Esophagus muscularis mucosa (tissue), 4 donors: ENCODE measurements at places on chromosomes 5 and 9.

- no peak for DNase-seq
Observed at GRCh38 chr5:77396017-77396416, 96.1 kb downstream of the WDR41 start.

DNA sequence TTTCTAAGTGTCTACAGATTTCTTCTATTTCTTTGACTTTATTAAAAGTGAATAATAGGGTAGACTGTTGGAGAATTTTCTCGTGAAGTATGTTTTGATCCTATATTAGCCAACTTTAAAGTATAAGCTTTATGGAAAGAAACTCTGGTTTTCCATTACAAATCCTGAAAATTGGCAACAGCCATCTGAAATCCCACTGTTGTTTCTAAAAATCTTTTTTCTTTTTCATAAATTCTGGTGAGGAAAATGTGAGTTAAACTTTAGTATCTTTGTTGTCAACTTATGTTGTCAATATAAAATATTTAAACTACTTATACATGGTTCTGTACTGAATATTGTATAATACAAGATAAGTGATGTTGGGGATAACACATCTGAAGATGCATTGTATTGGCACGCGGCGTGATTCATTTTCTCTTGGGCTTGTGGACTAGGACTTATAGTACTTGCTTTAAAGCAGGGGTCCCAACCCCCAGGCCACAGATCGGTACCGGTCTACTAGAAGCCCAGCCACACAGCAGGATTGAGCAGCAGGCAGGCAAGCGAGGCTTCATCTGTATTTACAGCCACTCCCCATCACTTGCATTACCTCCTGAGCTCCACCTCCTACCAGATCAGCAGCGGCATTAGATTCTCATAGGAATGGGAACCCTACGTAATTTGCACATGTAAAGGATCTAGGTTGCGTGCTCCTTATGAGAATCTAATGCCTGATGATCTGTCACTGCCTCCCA, 12.7 kb downstream of the MAMDC2 start:
- no peak for DNase-seq

DNA sequence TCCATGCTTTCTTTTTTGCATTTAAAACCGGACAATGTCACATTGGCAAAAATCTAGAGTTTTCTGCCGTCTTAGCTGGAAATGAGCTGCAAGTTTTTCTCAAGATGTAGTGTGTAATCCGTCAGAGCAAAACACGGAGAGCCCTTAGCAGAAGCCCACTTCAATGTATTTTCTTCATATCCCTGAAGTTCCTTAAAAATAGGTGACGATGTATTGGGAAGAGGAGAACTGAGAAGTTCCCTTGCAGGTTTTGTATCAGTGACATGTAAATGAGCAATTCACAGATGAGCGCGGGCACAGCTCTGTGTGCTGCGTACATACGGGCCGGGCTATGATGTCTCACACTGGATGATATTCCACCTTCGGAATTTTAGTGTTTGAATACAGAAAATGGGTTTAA, 14.8 kb upstream of the CLPTM1L start:
- DNase-seq, result no peak

GRCh38 chr5:154358516-154359220, 87.1 kb upstream of the SAP30L start:
- DNase-seq, result no peak

GRCh38 chr5:108280960-108281569, 100.8 kb downstream of the FBXL17 start:
- DNase-seq, result no peak

GRCh38 chr5:43174586-43174985, 17.4 kb upstream of the NIM1K start:
- no peak for DNase-seq

DNA sequence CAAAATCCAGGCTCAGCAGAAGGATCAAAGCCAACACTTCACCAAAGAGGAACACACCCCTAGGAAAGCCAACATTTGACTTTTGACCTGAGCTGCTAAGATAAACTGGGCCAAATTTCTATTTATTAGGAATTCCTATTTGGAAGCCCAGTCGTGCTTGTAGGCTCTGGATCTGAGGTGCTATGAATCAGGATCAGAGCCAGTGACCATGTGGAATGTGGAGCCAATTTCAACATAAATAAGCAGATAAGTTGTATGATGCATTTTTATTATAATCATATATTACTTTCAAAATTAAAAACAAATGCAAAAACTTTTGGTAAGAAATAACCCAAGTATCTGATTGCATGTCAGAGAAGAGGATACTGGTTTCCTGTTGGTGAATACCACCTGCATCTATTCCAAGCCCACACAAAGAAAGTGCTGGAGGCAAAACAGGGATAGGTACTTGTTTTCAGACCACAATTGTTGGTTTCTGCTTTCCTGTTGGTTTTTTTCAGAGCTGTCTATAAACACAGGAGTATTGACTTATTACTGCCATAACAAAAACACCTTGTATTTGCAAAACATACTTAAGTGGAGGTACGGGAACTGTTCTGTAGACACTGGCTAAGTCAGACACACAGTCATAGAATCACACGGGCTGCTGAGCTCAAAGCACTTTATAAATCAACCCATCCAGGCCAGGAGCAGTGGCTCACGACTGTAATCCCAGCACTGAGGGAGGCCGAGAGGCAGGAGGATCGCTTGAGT, 52.8 kb downstream of the ARL15 start:
- DNase-seq, result peak; percentile 1

- peak; percentile 99 for DNase-seq
Observed at GRCh38 chr9:129496473-129497004, 124.4 kb downstream of the C9orf50 start.

DNA sequence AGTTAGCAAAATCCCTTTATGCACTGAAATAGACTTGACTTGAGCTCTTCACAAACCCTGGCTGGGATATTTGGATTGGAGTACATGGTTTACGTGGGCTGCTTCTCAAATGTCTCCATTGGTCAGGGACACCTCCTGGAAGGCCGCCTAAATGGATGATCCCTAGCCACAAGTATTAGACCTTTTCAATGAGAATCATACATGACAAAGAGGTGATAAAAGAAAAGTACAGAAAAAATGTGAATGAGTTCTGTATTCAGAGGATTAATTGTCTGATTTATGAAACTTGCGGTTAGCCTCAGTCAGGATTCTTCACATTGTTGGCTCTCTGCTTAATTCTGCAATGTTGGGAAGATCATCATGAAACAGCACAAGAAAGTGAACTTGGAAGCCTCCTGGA, 752.8 kb upstream of the ADAMTS16 start:
- DNase-seq, result no peak

DNA sequence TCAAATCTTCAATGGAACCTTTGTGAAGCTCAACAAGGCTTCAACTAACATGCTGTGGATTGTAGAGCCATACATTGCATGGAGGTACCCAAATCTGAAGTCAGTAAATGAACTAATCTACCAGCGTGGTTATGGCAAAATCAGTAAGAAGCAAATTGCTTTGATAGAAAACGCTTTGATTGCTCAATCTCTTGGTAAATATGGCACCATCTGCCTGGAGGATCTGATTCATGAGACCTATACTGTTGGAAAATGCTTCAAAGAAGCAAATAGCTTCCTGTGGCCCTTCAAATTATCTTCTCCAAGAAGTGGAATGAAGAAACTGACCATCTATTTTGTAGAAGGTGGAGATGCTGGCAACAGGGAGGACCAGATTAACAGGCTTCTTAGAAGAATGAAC, 54.7 kb upstream of the TTC39B start:
- no peak for DNase-seq

GRCh38 chr5:112656451-112656850, 81.2 kb upstream of the APC start:
- no peak for DNase-seq

DNA sequence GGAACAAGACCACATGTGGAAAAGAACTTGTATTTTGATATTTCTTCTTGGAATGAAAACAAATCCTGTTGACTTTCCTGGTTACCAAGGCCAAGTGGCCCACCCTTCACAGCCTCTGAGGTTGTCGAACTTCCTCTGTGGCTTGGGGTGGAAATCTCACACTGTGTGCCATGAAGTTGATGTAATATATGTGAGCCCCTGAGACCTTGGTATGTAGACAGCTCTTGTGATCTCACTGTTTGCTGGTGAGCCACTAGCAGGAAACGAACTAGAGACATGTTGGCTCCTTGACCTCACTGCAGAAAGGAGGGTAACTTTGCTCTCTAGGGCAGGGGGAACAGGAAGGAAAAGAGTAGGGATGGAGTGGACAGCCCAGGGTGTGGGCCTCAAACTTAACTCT, 159.4 kb downstream of the ARHGAP26 start:
- no peak for DNase-seq

GRCh38 chr5:157990583-157991181, 131.7 kb upstream of the CLINT1 start:
- DNase-seq, result no peak

DNA sequence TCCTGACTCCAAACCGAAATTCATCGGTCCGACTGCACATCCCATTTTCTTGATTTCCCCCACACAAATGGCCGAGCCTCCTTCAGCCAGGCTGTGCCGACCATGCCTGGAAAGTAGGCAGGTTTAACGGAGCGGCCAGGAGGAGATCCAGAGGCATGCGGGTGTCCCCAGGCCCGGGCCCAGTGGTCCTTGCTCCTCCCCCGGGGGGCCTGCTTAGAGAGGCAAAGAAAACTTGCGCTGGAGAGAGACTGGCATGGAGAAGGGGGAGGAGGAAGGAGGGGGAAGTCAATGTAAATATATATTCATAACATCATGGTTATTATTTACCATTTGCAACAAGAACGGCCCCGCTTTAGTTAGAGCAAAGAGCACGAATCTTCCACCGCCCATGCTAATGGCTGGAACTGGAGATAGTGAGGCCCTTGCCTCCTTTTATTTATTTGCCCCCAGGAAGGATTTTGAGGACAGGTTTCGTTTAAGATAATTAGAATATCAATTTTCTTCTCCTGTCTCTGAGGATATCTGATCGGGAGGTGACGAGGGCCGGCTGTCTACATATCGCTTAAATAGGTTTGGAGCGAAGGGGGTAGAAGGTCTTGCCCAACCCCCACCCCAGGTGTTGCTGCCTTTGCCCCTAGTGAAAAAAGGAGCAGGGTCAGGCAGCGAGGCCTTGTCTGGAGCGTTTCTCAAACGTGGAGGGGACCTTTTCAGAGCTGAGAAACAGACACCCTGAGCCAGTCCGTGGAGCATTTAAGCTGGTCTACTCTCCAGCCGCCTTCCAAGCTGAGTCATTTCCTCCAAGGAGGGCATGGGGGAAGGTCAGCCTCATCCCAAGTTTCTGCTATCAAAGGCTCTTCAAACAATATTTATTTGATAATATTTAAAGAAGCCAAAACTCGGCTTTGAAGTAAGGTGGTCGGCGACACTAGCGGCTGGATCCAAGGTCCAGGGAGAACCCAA, 2.5 kb downstream of the BARHL1 start:
- DNase-seq, result no peak

DNA sequence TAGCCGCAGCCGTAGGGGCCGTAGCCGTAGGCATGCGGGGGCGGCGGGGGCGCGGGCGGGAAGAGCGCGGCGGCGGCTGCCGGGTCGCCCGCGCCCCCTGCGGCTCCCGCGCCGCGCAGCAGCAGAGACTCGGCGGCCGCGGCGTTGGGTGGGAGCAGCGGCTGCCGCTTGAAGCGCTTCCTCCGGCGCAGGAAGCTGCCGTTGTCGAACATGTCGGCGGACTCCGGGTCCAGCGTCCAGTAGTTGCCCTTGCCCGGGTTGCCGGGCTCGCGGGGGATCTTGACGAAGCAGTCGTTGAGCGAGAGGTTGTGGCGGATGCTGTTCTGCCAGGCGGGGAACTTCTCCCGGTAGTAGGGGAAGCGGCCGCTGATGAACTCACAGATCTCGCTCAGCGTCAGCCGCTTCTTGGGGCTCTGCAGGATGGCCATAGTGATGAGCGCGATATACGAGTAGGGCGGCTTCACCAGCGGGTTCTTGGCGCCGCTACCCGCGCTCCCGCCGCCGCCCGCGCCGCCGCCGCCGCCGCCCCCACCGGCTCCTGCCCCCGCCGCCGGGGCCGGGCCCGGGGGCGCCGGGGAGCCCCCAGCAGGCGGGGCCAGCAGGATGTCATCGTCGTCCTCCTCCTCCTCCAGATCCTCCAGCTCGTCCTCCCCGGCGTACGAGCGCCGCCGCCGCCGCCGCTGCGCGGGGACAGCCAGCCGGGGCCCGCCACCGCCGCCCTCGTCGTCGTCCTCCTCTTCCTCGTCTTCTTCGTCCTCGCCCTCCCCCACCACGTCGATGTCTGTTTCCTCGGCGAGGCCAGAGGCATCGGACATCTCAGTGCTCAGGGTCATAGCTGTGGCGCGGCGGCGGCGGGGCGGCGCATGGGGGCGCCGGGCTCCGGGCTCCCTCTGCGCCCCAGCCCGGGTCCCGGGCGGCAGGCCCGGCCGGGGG, 781 bp downstream of the FOXD1 start:
- DNase-seq, result peak; percentile 91

GRCh38 chr5:56615361-56616153, 199.8 kb upstream of the MAP3K1 start:
- no peak for DNase-seq

DNA sequence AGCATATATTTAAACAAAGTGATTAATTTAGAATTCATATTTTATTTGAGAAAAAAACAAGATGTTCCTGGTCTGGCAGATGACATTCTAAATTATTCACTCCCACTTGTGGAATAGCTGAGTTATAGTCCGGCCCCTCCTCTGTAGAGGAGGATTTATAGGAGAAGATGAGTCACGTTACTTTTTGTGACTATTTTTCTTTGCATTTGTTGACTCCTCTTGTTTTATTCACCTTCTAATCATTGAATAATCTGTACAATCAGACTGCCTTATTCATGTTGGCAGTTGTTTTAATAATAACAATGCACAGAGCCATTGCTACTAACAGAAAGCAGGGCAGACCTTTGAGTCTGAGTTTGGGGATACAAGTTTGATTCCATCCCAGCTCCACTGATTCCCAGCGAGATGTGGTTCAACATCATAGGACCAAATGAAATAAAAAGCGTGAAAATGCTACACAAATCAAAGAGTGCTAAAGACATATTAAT, 23.2 kb downstream of the DOCK8 start:
- DNase-seq, result no peak

DNA sequence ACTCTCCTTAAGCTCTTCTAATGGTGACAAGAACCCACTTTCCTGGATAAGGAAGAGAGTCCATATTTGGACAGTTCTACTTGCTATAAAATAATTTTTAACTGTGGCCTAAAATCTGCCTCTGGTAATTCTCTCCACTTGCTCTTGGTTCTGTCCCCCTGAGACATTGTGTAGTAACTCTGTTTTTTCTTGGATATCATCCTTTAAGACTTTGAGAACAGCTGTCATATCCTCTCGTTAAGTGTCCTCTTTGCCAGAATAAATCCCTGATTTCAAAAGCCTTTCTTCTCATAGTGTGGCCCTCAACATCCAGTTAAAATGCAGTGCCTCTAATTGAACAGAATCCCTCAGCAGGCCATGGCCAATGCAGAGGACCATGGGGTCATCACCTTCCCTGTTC, 101.5 kb downstream of the ARHGEF28 start:
- DNase-seq, result no peak

- no peak for DNase-seq
Observed at GRCh38 chr5:42874621-42875198, 63.0 kb upstream of the SELENOP start.
